ENCODE measurements at places on chromosomes 1 and 21.

DNA sequence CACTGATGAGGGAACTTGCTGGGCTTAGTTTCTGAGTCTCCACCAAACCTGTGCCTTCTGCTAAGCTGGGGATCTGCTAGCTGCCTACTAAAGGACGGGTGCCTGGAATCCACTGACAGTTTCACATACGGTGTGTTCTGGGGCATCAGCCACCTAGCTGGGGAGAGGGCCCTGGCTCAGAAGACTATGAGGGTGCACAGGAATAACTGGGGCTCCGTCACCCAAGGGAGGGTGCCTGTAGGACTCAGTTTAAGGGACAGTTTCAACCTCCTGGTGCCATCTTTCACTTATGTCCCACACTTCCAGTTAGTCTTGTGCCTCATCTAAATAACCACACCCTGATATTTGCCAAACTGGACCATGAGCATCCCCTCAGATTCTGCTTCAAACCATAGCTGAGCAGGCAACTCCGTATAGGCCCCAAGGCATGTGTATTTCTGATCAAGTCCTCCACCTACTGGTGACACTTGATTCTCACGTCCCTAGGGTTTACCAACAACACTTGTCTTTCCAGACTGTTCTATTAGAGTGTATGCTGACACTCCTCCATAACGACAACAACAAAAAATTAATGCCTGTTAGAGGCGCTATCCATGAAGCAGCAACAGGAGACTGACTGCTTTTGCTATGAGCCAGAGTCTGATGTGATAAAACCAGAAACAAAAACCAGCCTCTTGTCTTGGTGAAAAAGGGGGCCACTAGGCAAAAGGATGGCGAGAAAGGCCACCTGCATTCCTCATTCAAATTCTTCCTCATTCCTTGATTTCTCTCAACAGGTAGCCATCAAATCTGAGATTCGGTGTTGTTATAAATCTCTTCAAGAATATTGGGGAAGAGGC lies 55.0 kb upstream of the PAXBP1 start:
- DNase-seq: no peak

DNA sequence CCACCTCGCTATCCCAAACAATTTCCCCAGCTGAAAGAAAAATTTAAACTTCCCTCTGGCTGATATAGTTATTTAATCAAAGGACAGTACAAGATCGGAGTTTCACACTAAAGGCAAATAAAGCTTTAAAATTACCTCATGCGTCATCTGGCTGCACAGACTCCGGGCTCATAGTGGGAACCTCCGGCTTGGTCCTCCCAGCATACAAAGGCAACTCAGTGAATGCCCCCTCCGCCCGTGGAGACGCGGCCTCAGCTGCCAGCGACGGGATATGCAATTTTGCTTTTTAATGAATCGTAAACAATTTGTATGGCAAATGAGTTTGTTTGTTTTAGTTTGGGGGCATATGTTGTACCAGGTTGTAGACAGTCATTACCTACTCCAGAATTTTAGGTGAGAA lies 214.6 kb upstream of the NFIA start:
- no peak for DNase-seq

GRCh38 chr21:41711416-41712007 lies 55.3 kb downstream of the RIPK4 start:
- no peak for DNase-seq

DNA sequence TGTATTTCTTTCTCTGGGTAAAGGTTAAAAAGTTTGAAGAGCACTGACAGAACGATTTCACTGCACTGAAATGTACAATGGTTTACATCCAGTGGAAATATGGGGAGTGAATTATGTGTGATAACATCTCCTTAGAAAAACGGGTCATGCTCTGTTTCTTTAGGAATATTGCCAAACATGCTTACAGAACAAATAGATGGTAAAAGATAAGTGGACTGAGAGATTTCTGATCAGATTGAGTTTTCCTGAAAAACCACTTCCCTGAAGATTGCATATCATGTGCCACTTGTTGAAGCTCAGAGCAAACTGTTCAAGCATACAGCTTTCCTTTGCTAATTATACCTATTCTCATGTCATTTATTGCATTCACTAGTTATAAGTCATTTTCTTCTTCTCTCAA lies 29.9 kb upstream of the DISP1 start:
- DNase-seq: no peak

DNA sequence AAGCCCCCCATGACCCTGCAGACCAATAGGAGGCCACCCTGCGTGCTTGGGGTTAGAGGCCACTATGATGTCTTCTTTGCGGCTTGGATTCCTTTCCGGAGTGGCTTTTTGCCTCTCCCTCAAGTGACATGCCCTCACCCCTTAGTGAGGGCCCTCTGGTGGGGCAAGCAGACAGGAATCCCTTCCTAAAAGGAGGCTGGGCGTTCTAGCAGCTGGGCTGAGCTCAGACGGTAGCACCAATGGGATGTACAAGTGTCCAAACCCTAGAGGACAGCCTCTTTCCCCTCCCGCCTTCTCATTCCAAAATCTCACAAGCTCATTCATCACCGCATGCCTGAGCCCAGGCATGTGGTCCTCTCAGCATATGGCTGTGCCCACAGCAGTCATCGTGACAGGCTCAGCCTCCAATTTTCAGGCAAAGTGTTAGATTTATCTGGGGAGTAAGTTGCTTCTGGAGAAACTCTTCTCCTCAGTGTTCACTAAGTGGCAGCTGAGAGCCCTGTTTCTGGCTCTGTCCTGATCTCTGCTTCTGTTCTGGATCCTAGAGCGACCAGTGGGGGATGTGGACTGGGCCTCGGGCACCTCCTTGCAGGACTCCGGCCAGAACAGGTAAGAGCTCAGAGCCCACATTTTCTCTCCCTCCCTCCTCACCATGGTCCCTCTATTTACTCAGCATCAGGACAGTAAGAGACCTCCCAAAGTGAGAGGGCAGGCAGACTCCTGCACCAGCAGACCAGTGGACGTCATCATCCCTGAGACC lies 4.8 kb downstream of the KIAA1614 start:
- no peak for DNase-seq

DNA sequence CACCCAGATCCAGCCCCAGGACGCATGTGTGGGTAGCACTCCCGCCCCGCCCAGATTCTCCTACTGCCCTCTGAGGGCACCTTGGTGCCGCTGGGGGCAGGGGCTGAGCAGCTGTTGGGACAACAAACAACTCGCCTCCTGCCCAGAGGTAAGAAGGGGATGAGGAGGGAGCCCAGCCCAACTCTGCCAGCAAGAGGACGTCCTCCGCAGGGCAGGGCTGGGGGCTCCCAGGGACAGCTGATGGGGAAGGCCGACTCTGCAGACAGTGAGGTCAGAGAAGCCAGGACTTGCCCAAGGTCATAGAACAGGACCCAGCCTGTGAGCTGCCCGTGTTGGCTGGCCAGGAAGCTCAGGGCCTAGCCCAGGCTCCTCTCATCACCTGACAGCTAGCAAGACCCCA lies 18.8 kb downstream of the RAP1GAP start:
- no peak for DNase-seq

GRCh38 chr1:7225711-7226505 lies 440.7 kb downstream of the CAMTA1 start:
- DNase-seq: no peak

DNA sequence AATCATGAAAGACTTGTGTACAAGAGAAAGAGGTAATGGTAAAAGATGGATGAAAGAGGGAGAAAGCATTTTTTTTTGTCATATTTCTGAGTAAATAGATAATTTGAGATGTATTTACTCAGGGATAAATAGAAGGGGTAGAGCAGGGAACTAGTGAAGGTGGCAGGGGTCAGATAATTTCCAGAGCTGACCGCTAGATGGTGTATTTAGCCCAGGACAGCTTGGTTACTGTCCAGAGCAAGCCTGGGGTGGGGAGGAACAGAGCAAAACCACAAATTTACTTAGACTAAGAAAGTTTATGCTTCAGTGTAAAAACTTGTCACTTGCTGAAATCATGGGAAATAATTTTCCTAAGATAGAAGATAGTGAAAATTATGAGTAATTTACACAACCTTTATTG lies 91.5 kb downstream of the XCL2 start:
- no peak for DNase-seq

All from NK-92 treated with Interleukin-12 subunit alpha and Interleukin-12 subunit beta, amount 100 ng/mL, for 24 hours (cell line).